ENCODE measurements at places on chromosomes 7 and 10. TPM values are rescaled to one million over a fixed set of nuclear protein-coding genes. Genes with fewer than 3 reads are reported as not detected.

GRCh38 chr7:101618916-101619315, 10.2 kb downstream of the MYL10 start:
- H3K36me3 ChIP-seq = no peaks in the 10 kb centered on the region
- H3K27ac ChIP-seq = no peak overlapping the region
- H3K4me3 ChIP-seq = no peak overlapping the region
- no peaks in the 10 kb centered on the region for H3K4me1 ChIP-seq
- H3K27me3 ChIP-seq = no peaks in the 10 kb centered on the region
- DNase-seq = no peak

DNA sequence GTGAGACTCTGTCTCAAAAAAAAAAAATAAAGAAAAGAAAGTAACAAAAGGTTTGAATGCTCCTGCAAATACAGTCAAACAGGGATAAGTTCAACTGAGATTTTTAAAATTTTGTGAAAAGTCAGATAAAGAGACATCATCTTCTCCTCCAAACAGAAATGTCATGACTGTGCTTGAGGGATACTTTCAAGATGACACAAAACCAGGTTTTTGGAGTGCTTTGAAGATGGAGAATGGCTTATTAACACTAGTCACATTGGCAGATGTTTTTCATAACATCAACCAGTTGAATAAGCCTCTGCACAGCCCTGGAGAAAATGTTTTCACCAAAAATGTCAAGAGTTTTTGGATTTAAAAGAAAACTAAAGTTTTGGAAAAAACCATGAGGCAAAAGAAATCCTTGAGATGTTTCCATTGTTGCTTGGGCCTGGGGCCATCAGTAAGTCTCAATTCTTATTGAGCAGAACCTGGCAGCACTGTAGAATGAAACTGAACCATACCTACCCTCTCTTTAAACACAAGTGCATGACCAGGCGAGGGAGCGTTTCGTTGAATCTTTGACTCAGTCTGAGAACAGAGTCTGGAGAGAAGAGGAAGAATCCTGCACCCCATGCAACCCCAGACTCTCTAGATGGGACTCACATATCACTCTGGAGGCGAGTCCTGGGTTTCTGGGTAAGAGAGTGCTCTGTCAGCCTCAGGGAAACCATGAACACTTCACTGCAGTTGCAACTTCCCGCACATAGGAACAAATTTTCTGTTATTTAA, 37.4 kb upstream of the PRKCQ start:
- H3K4me1 ChIP-seq = peaks cover 4% of the 10 kb centered on the region
- peaks cover 32% of the 10 kb centered on the region for H3K36me3 ChIP-seq
- no peak for DNase-seq
- no peak overlapping the region for H3K27ac ChIP-seq
- no peak overlapping the region for H3K4me3 ChIP-seq
- H3K27me3 ChIP-seq = peaks cover 2% of the 10 kb centered on the region

DNA sequence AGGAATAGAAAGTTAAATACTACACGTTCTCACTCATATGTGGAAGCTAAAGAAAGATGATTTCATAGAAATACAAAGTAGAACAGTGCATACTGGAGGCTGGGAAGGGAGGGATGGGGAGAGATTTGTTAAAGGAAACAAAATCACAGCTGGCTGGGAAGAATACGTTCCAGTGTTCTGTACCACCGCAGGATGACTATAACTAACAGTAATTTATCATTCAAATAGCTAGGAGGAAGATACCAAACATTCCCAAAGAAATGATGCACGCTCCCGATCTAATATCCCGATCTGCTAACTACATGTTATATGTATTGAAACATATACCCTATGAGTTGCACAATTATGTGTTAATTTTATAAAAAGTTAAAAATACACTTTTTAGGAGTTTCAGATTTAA, 162.3 kb downstream of the ZMYND11 start:
- H3K27me3 ChIP-seq = peaks cover 5% of the 10 kb centered on the region
- H3K4me1 ChIP-seq = no peaks in the 10 kb centered on the region
- no peaks in the 10 kb centered on the region for H3K36me3 ChIP-seq
- H3K4me3 ChIP-seq = no peak overlapping the region
- no peak overlapping the region for H3K27ac ChIP-seq

- no peaks in the 10 kb centered on the region for H3K36me3 ChIP-seq
- H3K4me1 ChIP-seq = no peaks in the 10 kb centered on the region
- H3K27ac ChIP-seq = no peak overlapping the region
- H3K27me3 ChIP-seq = peaks cover 6% of the 10 kb centered on the region
- no peak overlapping the region for H3K4me3 ChIP-seq
Measured at GRCh38 chr10:7572391-7572790, 94.4 kb downstream of the ITIH5 start.

- H3K36me3 ChIP-seq = peaks cover 19% of the 10 kb centered on the region
- H3K27me3 ChIP-seq = no peaks in the 10 kb centered on the region
- peak overlapping the region; percentile 92 for H3K27ac ChIP-seq
- peak overlapping the region; percentile 92 for H3K4me3 ChIP-seq
- H3K4me1 ChIP-seq = peaks cover 35% of the 10 kb centered on the region
Measured at GRCh38 chr10:12194752-12195271, 879 bp downstream of the NUDT5 start.

DNA sequence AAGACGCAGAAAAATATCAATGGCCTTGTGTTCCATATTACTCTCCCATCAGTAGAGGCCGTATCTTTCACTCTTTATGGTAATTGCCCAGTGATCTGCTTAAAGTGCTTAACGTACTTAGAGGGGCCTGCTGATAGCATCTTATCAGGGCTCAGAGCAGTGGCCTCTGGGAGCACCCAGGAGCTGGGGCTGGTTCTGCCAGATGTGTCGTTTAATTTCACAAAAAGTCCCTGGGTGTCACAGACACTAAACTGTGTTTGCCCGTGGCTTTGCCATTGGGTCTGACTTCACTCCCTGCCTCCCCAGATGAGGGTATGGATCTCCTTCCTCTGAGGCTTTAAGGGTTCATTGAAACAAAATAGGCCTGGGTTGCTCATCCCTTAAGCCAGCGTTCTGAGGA, 435.3 kb downstream of the GATA3 start:
- H3K4me3 ChIP-seq = no peak overlapping the region
- no peaks in the 10 kb centered on the region for H3K36me3 ChIP-seq
- DNase-seq = no peak
- H3K27ac ChIP-seq = no peak overlapping the region
- peaks cover 6% of the 10 kb centered on the region for H3K27me3 ChIP-seq
- no peaks in the 10 kb centered on the region for H3K4me1 ChIP-seq

GRCh38 chr7:106178593-106179134, 66.6 kb upstream of the SYPL1 start:
- no peak overlapping the region for H3K4me3 ChIP-seq
- no peak for DNase-seq

DNA sequence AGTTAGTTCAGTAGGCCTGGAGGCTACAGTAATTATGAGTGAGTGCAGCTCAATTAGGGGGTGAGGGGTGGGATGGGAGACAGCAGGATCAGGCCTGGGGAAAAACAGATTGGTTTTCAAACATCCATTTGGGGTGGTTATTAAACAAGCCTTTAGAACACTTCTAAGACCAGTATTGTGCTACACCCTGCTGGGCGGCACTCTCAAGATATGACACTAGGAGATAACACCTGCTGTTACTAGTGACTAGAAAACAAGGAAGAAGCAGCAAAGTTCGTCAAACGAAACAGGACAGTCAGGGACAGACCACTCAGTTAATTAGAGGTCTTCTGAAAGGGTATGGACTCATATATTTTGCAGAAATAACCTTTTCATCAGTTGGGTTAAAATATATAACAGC, 353.6 kb downstream of the PTEN start:
- DNase-seq = no peak
- H3K4me1 ChIP-seq = no peaks in the 10 kb centered on the region
- H3K27ac ChIP-seq = no peak overlapping the region
- no peak overlapping the region for H3K4me3 ChIP-seq
- H3K27me3 ChIP-seq = peaks cover 5% of the 10 kb centered on the region

Gene OPALIN
- not detected for total RNA-seq

Gene ALOX5
- 14.2 TPM for total RNA-seq

Measured in activated naive CD8-positive, alpha-beta T cell treated with anti-CD3 and anti-CD28 coated beads, Interleukin-2, amount 10 ng/mL, durations not matched to agents 7 days and 5 days (primary cell).